RKO (cell line): ENCODE measurements at places on chromosomes 16 and 17.

- DNase-seq, result no peak
Observed at GRCh38 chr17:47733674-47734410, 806 bp downstream of the TBX21 start.

- DNase-seq, result no peak
Observed at GRCh38 chr17:19239544-19239943, 2.4 kb downstream of the EPN2 start.

DNA sequence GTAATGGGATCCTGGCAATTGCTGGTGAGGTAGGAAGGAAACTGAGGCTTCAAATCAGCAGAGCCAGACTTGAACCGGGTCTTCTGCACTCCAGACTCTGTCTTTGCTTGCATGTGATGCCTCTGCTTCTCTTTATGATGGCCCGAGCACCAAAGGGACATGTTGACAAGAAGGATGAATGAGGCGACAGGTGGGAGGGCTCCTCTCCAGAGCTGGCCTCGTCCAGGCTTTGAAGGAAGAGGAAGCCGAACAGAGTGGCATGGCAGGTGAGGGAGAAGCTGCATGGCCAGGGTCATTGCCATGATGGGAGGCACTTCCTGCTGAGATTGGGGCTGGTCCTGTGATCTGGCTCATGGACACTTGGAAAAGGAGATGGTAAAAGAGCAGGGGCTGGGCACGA, 40.8 kb downstream of the AKAP1 start:
- no peak for DNase-seq

DNA sequence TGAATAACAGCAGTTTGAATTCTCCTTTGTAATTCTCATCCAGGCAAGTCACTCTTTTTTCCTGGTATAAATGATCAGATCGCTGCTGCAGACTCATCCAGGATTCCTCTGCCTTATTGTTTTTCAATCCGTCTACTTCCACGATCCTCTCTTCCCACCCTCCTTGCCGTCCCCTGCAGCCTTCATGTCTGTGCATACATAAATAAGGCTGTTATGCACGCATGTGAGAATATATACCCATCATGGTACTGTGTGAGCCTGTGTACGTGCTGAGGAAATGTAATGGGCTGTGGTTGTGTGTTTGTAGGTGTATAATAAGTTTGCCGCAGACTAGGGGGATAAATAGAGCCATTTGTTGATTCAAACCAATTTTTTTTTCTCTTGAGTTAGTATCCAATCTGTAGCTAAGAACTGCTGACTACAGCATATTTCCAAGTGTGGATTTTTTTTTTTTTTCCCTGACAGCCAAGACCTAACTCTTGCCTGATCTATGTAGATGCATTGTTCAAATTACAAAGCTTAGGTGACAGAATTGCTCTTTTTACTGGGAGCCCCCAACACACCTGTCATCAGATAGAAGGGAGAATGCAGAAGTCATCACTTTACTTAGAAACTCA, 62.2 kb downstream of the RBFOX1 start:
- DNase-seq, result no peak

- DNase-seq, result no peak
Observed at GRCh38 chr16:8727131-8727806, 52.9 kb downstream of the ABAT start.

DNA sequence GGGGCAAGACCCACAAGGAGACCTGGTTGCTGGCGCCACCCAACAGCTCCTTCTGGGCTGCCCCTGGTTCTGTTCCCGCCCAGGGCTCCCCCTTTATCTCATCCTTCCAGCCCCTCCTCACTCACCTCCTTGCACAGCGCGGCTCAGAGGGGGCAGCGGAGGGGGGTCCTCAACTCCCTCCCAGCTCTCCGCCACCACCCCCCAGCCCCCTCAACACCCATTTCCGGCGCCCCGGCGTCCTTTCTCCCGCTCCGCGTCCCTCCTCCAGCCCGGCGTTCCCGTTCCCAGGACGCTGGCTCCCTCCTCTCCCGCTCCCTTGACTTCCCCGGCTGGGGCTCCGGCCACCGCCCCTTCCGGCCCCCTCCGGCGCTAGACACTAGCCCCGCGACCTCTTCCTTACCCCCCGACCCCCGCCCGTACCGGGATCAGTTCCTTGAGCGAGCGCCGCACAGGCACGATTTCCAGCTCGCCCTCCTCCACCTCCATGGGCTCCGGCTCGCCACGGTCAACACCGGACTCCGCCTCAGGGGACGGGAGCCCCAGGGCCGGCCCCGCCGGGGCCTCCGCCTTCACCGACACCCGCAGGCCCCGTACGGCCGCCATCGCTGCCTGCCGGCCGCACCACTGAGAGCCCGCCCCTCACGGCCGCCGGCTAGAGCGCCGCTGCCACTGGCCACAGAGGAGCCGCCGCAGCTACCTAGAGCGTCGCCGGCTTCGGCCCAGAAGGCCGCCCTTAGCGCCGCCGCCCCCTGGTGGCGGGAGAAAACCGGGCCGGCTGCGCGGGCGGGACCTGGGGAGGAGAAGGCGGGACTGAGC, at the start of gene NCBP3:
NCBP3 (minus strand) TSS at position 626 of the 816 bp plus-strand sequence; CDS start at position 603, 23 bp downstream.
- peak; percentile 90 for DNase-seq

DNA sequence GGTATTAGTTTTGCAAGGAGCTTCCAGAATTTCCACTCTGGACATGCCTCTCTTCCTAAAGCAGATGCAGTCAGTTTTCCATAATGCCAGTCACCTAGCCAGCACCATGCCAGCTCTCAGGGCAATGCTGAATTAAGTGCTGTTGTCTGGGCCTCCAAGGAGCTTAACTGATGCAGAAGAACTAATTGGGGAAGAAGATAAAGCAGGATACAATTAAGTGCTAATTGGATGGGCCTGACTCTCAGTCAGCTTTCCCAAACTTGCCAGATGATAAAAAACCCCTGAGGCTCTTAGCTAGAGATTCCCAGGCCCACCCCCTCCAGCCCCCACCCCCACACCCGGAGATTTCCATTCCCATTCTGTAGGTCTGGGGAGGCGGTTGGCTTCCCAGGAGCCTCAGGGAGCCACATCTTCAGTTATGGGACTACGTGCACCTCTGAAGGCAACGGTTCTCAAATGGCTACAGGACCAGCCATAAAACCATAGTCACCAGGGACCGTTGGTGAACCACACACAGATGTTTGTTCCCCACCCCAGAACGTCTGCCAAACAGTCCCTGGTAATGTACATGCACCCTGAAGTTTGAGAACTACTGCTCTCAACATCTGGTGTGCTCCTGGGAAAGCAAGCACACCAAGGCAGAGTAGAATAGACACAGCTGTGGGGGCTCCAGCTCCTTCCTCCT, 499.1 kb upstream of the CDH5 start:
- DNase-seq, result no peak

GRCh38 chr17:71759422-71760060, 361.3 kb upstream of the SOX9 start:
- DNase-seq, result no peak

DNA sequence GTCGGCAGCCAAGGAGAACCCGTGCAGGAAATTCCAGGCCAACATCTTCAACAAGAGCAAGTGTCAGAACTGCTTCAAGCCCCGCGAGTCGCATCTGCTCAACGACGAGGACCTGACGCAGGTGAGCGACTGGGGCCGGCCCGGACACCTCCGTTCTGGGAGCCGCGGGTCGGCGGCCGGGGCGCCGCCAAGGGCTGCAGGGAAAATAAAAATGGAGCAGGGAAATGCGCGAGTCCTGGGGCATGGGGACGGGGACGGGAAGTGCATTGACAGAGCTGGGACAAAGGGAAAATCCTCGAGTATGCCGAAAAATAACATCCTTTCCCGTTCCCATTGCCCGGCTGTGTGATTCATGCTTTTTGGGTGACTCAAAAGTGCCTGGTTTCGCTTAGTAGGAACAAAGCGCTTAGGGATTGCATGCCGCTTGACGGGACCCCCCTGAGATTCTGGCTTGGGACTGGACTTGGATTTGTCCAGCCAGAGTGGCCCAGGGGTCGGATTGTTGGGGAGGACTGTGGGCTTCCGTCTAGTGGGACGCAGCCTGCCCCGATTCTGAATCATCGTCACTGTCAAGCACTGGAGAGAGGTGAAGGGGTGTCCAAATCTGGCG, 699 bp downstream of the MPRIP start:
- peak; percentile 69 for DNase-seq

- no peak for DNase-seq
Observed at GRCh38 chr16:83935858-83936255, 17.2 kb upstream of the OSGIN1 start.

DNA sequence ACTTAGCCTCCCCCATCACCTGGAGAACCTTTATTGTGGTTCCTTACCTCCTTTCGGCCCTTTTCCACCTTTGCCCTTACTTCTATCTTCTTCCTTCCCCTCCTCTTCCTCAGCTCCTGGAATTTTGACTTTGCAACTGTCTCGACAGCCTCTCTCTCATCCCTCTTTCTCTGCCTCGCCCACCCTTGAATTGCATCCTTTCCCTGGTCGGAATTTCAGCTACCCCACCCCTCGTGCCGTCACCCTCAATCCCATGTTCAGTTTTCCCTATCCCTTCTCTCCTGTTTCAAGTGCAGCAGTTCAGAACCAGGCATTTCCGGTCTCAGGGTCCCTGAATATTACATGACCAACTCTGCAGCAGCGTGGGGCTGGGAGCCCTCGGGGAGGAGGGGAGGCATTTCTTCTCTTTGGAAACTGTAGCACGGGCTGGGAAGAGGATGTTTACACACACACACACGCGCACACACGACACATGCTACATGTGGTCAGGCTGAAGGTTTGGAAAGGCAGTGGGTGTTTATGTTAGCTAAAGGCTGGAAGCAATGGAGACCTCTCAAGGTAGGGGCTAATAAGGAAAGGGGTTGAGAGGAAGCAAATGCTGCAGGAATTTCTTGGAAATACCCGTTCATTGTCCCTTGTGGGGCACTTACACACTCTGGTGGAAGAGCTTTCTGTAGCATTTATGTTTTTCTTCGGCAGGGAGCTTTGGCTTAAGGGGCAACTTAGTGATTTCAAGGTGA, 971 bp downstream of the MINK1 start:
- peak; percentile 67 for DNase-seq

GRCh38 chr17:64920419-64921172, 1.3 kb upstream of the LRRC37A3 start:
- DNase-seq, result no peak

GRCh38 chr16:56787167-56787566, 57.2 kb downstream of the NUP93 start:
- DNase-seq, result no peak

GRCh38 chr16:22844416-22844815, 30.5 kb downstream of the HS3ST2 start:
- no peak for DNase-seq

GRCh38 chr16:89506791-89507191, 1.4 kb upstream of the SPG7 start:
- no peak for DNase-seq

- DNase-seq, result peak; percentile 39
Observed at GRCh38 chr17:28925912-28926365, 23.1 kb upstream of the DHRS13 start.

GRCh38 chr16:14489460-14489859, 140.6 kb downstream of the PARN start:
- peak; percentile 57 for DNase-seq

- DNase-seq, result no peak
Observed at GRCh38 chr17:39854909-39855308, 9.2 kb downstream of the IKZF3 start.

DNA sequence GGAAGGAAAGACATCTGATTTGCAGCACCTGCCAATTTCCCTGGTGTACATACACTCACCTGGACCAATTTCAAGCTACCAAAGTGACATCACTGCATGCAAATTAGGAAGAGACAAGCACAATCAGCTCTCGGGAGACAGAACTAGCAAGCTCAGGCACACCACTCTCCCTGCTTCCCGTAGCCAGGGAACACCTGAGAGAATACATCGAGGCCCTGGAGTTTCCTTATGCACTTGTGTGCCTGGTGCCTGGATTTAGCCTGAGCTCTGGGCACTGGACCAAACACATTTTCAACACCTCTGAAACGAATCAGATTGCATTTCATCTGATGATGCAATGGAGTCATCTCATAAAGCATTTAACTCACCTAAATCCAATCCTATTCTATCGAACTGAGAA, 110.5 kb downstream of the HS3ST2 start:
- no peak for DNase-seq

- no peak for DNase-seq
Observed at GRCh38 chr16:85571813-85572619, 41.1 kb upstream of the GSE1 start.

- DNase-seq, result no peak
Observed at GRCh38 chr16:53891409-53892139, 187.6 kb downstream of the FTO start.

DNA sequence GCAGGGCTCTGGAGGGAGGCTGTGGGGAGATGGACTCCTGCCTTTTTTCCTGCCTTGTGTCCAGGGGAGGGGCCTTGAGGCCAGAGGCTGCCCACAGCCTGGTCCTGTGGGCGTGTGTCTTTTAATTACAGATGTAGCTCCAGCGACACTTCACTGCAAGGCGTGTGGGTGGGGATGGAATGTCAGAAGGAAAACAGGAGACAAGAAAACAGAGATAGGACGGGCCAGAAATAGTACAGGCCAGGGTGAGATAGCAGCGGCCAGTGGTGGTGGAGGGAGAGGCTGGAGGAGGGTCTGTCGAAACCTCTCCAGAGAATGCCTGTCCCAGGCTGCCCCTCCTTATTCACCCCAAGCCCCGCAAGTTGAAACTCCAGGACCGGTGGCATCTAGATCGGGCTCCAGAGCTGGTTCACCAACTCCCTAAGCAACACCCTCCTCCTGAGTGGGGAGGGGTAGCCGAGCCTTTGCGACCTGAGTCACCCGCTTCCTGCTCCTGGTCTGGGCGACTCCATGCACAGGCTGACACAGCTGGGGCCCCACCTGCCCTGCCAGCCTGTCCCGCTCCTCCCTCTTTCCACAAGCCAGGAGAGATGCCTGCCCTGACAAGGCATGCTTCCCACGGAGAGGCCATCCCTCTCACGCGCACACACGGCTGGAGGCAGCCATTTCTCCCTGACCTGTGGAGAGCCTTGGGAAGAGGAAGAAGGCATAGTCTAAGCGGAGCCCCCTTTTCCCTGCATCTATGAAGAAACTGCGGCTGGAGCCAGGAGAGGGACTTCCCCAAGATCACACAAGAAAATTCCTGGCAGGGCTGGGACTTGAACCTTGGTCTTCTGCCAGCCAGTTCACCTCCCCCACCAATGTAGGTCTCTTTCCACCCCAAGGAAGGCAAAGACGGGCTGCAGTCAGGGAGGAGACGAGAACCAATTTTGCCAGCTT, 6.6 kb upstream of the JUP start:
- DNase-seq, result no peak

DNA sequence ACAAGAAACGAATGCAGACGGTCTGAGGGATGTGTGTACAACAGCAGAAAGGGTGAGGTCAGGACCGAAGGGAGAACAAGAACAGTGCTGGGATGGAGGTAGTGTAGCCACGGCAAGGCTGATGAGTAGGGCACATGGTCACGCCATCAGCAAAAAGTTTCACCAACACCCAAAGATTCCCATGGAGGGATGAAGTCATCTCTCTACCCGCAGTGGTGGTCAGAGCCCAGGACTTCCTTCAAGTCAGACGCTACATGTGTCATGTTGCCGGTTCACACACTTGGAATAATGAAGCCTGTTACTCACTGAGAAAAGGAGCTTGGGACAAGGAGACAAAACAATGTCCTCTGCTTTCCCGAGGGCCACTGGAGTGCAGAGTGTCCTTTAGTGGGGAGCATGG, 79.7 kb downstream of the SALL1 start:
- DNase-seq, result peak; percentile 1
